ENCODE measurements at places on chromosomes 3 and 15.
A peak's percentile ranks its signal among the peaks of the same experiment; 100 is the strongest.

- no peak for DNase-seq
These were observed 239.0 kb upstream of the LRTM1 start for GRCh38 chr3:55166576-55167555.

DNA sequence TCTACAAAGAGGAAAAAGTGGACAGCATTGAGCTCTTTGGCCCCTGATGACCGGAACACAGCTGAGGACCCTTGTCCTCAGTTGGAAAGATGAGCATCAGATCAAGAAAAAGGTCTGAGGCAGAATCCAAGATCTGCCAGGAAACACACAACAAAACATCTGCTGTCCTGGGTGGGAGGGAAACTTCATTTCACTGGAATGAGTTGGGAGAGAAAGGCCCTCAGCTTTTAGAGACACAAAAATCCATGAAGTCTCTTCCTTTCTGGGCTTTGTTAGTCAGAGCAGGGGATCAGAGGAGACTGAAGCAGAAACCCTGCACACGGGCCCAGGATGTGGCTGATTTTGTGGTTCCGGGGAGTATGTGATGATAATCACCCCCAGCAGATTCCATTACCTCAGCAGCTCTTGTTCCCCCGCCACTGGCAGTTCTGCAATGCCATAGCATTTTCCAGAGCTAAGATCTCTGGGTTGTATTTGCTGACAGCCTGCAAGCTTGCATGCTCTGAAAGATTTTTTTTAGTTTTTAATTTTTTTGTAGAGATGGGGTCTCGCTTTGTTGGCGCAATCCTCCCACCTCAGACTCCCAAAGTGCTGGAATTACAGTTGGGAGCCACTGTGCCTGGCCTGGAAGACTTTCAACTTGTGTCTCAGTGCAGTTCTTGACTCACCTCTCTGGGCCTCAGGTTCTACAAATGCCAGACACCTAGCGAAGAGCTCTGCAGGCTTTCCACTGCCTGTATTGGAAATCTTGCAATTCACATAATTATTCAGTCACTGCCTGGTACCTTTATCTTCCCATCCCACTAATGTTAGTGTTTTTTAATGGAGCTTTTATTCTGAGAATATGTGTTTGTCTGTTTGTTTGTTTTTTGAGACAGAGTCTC lies 5.8 kb upstream of the TATDN2 start:
- peak; percentile 76 for DNase-seq

GRCh38 chr3:46293991-46294833 lies 52.0 kb downstream of the CCR3 start:
- no peak for DNase-seq

GRCh38 chr3:69646287-69647067 lies 92.8 kb upstream of the MITF start:
- DNase-seq, result no peak

GRCh38 chr3:85455561-85456200 lies 496.9 kb downstream of the CADM2 start:
- DNase-seq, result no peak

DNA sequence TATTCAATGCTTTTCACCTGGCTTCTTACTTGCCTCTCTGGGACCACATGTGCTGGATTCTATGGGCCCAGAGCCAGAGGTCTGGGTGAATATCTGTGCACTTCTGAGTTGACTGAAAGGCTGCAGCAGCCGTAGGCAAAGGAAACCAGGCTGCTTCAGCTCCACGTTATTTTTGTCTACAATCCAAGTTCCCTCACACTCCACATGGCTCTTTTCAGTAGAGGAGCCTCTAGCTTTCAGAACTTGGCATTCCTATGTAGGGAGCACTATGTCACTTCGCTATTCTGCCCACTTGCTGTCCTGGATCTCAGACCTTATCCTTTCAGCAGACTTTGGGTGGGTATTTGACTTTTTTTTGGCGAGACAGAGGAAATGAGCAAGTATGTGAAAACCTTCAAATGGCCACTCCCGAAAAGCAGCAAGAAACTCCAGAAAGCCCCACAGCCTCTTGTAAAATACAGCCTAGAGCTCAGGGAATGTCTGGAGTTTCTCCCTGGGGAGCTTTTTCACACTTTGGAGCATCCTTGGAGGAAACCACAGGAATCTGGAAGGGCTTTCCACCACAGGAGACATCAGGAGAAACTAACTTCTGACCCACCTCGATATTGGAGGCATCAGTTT lies 80.9 kb downstream of the DUT start:
- DNase-seq, result no peak

GRCh38 chr3:63655519-63655918 lies 3.0 kb downstream of the SNTN start:
- no peak for DNase-seq

DNA sequence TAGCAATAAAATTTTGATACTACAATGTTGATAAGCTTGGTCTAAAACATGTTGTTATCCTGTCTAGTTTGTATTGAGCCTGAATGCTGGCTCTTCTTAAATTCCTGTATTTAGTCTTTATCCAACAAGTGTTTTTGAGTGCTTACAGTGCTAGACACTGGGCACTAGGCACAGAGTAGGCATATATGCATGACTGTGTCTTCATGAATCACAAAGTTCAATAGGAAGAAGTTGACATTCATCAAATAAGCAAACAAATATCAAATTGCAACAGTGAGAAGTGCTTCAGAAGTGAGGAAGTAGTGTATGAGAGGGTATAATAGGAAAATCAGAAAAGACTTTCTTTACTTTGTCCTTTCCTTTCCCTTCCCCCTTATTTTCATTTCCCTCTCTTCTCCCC lies 6.8 kb downstream of the CD96 start:
- no peak for DNase-seq

DNA sequence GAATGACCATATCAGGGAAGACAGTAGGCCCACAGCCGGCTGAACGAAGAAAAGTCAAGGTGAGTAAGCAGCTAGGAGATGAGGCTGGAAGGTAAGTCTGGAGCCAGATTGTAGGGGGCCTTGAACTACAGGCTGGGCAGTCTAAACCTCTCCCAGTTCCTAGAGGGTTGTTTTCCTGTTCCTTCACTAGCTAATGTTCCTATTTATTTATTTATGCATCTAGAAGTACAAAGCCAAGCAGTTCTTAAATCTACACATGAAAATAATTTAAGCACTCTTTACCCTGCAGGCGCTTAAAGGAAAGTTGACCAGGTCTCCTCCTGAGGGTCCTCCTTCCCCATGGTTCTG lies 3.7 kb downstream of the ACAA1 start:
- no peak for DNase-seq

DNA sequence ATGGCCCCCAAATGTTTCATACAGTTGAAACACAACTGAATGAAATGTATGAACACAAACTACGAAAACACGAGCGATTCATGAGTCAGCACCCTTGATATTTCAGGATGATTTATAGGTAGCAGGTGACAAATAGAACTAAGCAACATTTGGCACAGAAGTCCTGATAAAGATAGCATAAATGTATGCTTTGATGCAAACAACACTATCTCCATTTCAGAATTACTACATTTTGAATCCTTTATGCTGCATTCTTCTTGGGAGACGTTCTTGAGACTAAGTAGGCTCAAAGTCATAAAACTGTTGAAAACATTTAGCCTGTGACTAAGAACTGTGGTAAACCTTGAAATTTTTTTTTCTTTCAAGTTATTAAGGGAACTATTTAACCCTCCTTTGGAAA lies 200.3 kb upstream of the ICE2 start:
- no peak for DNase-seq

- DNase-seq, result no peak
These were observed 87.8 kb upstream of the TSEN2 start for GRCh38 chr3:12396471-12396870.

GRCh38 chr3:181741417-181741816 lies 29.7 kb downstream of the SOX2 start:
- no peak for DNase-seq

DNA sequence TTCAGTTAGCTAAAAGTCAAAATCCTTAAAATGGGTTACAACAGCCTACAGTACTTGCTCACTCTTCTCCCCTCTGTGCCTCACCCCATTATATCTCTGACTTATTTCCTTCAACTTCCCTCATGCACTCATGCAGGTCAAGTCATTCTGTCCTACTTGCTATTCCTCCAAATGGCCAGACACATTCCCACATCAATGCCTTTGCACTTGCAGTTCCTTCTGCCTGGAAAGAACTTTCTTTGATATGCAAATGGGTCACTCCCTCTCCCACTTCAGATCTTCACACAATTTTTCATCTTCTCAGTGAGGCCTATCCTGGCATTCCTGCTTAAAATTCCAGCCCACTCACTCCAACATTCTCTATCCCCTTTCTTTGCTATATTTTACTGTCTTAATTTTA lies 547.2 kb upstream of the TGFBR2 start:
- peak; percentile 41 for DNase-seq

DNA sequence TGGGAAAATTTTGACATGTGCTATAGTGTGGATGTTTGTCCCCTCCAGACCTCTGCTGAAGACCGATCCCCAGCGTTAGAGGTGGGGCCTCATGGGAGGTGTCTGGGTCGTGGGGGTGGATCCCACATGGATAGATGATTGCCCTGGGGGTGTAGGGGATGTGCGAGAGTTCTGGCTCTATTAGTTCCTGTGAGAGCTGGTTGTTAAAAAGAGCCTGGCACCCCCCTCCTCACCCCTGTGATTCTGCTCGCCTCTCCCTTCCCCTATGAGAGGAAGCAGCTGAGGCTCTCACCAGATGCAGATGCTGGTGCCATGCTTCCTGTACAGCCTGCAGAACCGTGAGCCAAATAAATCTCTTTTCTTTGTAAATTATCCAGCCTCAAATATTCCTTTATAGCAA lies 67.4 kb downstream of the ATP10A start:
- DNase-seq, result no peak

DNA sequence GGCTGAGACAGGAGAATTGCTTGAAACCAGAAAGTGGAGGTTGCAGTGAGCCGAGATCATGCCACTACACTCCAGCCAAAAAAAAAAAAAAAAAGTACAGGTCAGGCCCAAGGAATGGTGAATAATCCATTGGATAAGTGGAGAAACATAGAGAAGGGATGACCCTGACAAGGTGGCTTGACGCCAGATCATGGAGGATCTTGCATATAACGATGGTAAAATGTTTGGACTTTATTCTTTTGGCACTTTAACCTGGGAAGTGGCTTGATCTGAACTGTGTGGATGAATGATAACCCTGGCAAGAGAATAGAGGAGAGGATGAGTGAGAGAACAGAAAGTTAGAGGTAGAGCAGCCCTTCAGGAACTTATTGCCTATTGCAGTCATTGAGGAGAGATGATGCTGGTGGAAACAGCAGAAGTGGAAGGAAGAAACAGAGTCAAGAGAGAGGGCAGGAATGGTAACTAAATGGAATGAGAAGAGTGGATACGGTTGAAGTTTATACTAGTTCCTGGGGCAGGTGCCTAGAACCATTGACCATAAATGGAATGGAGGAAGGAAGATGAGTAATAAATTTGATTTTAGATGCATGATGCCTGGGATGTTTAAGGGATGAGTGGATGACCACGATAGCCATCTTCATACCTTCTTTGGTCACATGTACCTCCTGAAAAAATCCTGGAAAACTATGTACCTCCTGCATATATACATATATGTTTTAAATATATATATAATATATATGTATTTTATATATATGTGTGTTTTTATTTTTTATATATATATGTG lies 57.8 kb downstream of the BLM start:
- peak; percentile 80 for DNase-seq

DNA sequence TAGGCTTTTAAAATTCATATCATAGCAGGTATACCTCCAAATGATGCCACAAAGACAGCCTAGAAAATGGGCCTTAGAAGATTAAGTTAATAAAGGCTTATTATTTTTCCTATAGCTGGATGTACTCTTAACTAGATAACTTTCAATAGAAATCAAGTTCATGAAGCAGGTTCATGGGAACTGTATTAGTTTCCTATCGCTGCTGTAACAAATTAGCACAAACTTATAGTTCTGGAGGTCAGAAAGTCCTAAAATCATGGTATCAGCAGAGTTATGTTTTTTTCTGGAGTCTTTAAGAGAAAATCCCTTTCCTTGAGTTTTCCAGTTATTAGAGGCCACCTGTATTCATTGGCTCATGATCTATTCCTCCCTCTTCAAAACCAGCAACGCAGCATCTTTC lies 269.9 kb downstream of the TIGIT start:
- DNase-seq, result no peak

DNA sequence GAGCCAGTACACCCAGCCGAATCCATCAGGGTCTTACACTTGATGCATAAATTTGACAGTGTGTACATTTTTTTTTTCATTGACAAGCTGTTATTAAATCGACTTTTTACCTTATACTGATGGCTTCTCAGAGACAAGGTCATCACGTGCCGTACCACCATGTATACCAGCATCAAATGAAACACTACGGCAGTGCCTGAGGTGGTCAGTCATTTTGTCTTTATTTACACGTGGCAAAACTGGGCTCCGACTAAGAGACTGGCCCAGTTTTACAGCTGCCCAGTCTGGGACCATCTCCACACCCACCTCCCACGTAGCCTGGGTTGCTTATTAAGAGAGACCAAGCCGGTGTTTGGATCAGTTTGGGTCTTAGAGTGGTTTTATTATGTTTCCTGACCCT lies 57.4 kb downstream of the TMEM266 start:
- DNase-seq, result no peak

DNA sequence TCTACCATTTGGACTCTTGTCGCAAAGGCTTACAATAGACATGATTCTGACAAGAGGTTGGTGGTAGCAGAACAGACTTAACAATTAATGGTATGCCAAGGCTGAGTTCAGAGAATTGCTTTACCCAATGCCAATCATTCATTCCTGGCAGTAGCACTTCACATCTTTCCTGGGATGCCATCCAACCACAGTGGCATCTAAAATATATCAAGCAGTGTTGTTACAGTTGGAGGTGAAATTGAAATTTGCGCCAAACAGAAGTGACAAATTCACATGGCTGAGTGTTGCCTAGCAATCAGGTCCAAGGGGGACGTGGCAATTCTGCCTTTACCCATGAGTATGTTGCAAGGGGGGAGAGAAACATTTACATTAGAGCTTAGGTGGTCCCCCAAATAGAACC lies 21.0 kb upstream of the DPH6 start:
- no peak for DNase-seq

GRCh38 chr3:135851201-135852081 lies 114.1 kb upstream of the PPP2R3A start:
- DNase-seq, result no peak

DNA sequence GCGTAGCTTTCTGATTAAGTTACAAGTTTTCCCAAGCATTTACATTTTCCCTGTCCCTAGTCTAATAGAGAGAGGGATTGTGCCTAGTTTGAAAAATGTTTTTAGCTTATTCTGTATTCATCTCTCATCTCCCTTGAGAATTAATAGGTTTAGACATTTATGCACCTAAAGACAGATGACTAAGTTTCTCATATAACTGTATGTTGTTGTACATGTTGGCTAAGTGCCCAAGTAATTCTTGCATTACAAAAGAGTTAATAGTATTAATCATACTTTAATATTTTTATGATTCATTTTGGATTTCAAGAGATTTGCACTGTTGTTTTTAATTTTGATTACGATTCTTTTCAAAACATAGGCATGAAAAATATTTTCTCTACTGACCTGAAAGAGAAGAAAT lies 109.0 kb upstream of the TBL1XR1 start:
- DNase-seq, result no peak

- peak; percentile 29 for DNase-seq
These were observed 932 bp downstream of the ARL8B start for GRCh38 chr3:5122741-5123706.

- DNase-seq, result peak; percentile 94
These were observed 7.0 kb upstream of the MAP1A start for GRCh38 chr15:43510200-43511011.

GRCh38 chr15:27175472-27176153 lies 204.6 kb downstream of the GABRG3 start:
- no peak for DNase-seq

All from SW480 (cell line).